ENCODE measurements at places on chromosomes 7 and 10. TPM values are rescaled to one million over a fixed set of nuclear protein-coding genes. Genes with fewer than 3 reads are reported as not detected.

GRCh38 chr10:100939763-100940344 is 27.1 kb downstream of the SLF2 start:
- no peak for DNase-seq

Gene PRSS37
- total RNA-seq: not detected

GRCh38 chr10:109504401-109504800 is 418.9 kb downstream of the XPNPEP1 start:
- peak; percentile 29 for DNase-seq

DNA sequence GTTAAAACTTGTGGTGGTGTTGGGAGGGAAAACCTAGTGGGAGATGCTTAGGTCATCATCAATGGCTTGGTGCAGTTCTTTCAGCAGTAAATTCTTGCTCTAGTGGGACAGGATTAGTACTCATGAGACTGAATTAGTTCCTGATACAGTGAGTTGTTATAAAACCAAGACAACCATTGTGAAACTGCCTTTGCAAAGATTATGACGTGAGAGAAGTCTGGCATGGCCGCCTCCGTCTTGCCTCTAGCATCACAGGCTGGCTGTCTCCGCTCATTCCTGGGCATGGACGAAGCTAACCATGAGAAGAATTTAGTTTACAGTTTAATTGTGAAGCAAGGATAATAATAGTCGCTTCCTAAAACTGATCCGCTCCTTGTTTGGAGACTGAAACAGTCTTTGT is 186.4 kb downstream of the KIF20B start:
- DNase-seq: no peak

- DNase-seq: no peak
Observed at GRCh38 chr7:115924411-115924810, 106.2 kb downstream of the TFEC start.

DNA sequence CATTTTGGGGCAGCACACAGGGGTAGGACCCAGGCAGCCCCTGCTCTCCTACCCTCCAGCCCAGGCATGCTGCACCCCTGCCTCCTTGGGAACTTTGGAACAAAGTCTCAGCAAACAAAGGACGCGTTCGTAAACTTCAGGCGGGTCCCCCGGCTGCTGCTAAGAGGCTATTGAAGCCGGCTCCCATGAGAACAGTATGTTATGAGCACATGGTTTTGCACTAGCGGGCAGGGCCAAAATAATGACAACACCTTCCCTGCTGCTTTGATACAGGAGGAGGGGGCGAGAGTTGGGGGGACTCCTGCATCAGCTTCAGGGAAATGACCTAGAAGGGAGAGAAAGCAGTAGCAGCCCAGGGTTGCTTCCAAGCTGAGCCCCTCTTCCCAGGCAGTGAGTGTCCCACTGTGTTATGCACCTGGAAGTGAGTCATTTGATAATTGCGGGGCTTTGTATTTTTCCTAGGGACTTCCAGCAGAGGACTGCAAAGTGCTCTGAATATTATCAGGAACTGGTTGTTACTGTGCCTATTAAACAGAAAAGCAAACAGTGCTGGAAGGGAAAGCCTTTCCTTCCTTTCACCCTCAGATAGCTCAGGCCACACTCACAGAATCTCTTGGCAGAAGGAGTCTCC is 6.9 kb downstream of the ITPRIP start:
- DNase-seq: no peak

Gene DLG5
- total RNA-seq: 24.4 TPM

DNA sequence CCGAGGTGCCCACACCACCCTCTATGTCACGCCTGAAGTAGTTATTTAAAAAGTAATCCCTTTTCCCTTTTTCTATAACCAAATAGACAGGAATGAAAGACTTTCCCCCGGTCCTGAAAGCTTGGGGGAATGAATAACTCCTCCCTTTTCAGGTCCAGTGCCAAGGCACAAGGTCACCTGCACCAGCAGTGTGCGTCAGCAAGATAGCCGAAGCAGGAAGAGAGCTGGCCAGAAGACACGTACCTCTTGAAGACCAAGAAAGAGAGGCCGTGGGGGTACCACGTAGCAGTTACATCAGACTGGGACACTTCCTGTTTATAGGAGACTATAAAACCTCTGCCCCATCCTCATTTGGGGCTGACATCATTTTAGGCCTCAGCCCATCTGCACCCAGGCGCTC is 10.7 kb upstream of the AKR1B1 start:
- DNase-seq: no peak

- DNase-seq: peak; percentile 64
Observed at GRCh38 chr10:65571011-65571570, 1354.7 kb upstream of the LRRTM3 start.

GRCh38 chr7:93894426-93894825 is 3.9 kb upstream of the TFPI2 start:
- DNase-seq: no peak

Gene NPTX2
- total RNA-seq: not detected

GRCh38 chr10:12350925-12351324 is 1.6 kb downstream of the CAMK1D start:
- no peak for DNase-seq

Data from SJCRH30 (cell line).